ENCODE measurements at places on chromosomes 5 and 9.

DNA sequence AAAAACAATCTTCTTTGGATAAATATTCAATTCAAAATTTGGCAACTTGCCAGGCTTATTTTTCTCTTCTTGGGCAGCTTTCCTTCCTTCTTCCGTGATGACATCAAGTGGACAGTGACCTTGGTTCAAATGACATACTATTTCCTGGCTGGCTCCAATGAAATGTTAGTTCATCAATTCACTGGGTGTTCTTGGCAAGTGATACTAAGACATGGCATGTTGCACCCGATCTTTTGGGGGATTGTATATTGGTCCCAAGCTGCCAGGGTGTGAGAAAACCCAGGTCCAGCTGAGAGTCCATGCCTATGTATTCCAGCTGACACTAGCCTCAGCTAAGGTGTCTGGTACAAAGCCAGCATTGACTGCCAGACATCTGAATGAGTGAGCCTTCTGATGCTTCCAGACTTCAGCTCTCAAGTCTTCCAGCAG, 252.9 kb downstream of the MAT2B start:
- no peak for DNase-seq

GRCh38 chr9:99851500-99851822, 29.8 kb downstream of the NR4A3 start:
- peak; percentile 22 for DNase-seq

DNA sequence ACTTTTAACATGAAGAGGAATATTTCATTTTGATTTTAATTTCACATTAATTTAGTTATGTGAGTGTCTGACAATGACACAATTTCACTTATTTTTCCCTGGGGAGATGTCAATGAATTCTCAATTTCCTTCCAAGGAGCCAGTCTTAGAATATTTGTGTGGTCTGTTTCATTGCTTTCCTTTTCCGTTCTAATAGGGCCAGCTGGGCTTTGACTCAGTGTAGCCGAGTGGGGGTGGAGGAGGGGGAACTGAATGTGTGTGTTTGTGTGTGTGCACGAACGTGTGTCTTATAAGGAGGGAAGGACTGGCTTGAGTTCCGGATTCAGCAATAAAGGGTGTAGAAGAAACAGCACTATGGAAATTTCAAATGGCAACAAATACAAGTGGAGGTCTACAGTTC, 100.0 kb downstream of the BASP1 start:
- DNase-seq: no peak

GRCh38 chr5:6525422-6525821, 76.8 kb downstream of the UBE2QL1 start:
- no peak for DNase-seq

GRCh38 chr5:131266370-131267060, 2.7 kb downstream of the CDC42SE2 start:
- no peak for DNase-seq

- no peak for DNase-seq
These were observed 24.3 kb downstream of the NOTCH1 start for GRCh38 chr9:136521537-136521936.

DNA sequence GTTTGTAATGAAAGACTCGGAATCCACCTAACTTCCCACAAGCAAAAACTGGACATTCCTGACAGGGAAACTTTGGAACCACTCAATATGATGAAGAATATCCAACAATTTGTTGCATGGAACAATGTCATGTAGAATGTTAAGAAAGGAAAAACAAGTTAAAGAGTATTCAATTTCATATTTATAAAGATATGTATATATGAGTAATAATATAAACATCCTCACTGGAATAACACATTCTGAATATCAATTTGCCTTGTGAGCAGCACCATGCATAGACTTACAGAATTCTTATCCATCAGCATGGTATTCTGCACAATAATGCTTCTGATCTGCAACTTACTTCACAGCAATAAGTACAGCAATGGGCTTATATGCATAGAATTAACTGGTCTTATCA, 650.3 kb downstream of the SEMA5A start:
- DNase-seq: no peak

DNA sequence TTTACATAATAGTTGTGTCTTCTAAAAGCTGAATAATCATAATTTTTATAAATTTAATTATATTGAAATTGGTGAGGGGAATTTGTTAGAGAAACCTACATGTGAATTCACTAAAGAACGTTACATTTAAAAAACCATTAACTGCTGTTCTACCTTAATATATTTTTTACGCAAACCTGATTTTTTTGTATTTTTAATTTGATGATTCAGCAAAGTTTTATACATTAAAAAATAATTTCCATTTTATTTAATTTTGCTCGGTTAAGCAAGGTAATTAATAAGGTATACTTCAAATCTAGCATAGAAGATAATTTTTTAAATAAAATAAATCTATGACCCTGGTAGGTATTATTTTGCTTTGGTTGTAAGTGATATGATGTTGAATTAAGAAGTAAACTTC, 114.3 kb downstream of the SNCAIP start:
- DNase-seq: no peak

Measured in stimulated activated CD8-positive, alpha-beta memory T cell treated with anti-CD3 and anti-CD28 coated beads, Interleukin-2, amount 100 ng/mL, for 1 hour (primary cell).